Chondrocyte (in vitro differentiated cells): ENCODE measurements at places on chromosomes 5 and 9. TPM values are rescaled to one million over a fixed set of nuclear protein-coding genes. Genes with fewer than 3 reads are reported as not detected.

The ADAMTS12 gene
- total RNA-seq, result 13.1 to 32.9 TPM (median 32.9 TPM) in 3 replicates

- H3K36me3 ChIP-seq, result peaks cover 4% of the 10 kb centered on the region
- no peak overlapping the region for H3K4me3 ChIP-seq
- no peaks in the 10 kb centered on the region for H3K27me3 ChIP-seq
- peaks cover 33% of the 10 kb centered on the region for H3K4me1 ChIP-seq
Observed at GRCh38 chr9:69745716-69746437, 13.9 kb downstream of the PTAR1 start.

DNA sequence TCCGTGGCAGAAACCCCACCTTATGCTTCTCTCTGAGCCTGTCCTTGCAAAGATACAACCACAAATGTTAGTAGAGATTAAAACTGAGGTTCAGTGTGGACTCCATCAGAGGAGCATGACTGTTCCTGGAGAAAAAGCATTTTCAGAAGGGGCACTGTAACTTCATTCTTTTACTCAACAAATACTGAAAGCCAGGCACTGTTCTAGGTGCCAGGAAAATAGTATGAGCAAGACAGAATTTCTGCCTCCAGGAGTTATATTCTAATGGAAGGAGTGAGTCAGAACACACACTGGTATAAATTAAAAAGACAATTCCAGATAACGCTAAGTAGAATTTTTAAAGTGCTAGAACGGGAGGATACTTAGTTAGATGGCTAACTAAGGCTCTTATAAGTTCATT lies 251.4 kb upstream of the GAS1 start:
- no peaks in the 10 kb centered on the region for H3K36me3 ChIP-seq
- peaks cover 92% of the 10 kb centered on the region for H3K4me1 ChIP-seq
- H3K4me3 ChIP-seq, result no peak overlapping the region
- no peak for DNase-seq

- DNase-seq, result no peak
- peaks cover 2% of the 10 kb centered on the region for H3K36me3 ChIP-seq
- H3K27me3 ChIP-seq, result no peaks in the 10 kb centered on the region
- no peak overlapping the region for H3K4me3 ChIP-seq
- H3K4me1 ChIP-seq, result peaks cover 35% of the 10 kb centered on the region
Observed at GRCh38 chr9:15268317-15268716, 38.7 kb downstream of the TTC39B start.

The GCNT4 gene
- total RNA-seq, result 0.65 to 2.6 TPM (median 2.6 TPM) in 3 replicates

DNA sequence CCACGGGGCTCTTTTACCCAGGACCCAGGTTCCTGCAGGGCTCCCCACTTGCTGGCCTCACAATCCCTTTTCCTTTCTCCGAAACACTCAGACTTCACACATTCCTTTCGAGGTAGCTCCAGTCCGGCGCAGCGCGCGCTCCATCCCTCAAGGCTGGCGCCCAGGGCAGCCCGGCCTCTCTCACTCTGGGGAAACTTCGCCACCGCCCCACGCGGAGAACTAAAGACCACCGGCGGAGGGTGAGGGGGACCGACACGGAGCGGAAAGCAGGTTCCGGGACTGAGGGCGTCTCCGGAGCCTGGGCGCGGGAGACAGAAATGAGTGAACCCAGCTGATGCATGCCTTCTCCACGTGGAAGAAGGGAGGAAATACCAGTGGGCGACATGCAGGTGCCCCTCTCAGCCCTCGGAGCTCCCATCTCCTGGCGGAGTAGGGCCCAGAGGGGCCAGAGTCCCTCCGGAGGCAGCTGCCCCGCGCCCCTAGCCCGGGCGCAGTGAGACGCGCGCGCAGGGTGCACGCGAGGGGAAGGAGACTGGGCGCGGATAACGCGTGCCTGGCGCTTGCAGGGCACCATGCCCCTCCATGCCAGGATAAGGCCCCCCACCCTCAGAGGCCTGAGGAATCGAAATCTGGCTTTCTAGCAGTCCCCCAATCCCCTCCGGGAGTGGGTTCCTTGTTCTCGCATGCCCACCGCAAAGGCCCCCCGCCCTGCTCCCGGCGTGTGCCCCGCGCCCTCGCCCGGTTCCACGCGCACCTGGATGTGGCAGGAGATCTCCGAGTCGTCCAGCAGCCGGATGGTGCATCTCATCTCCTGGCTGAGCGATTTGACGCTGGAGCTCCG lies 650 bp downstream of the FRMD3 start:
- DNase-seq, result no peak
- no peak overlapping the region for H3K27ac ChIP-seq
- H3K27me3 ChIP-seq, result peaks cover 6% of the 10 kb centered on the region
- peaks cover 14% of the 10 kb centered on the region for H3K4me1 ChIP-seq
- peak overlapping the region; percentile 72 for H3K4me3 ChIP-seq

DNA sequence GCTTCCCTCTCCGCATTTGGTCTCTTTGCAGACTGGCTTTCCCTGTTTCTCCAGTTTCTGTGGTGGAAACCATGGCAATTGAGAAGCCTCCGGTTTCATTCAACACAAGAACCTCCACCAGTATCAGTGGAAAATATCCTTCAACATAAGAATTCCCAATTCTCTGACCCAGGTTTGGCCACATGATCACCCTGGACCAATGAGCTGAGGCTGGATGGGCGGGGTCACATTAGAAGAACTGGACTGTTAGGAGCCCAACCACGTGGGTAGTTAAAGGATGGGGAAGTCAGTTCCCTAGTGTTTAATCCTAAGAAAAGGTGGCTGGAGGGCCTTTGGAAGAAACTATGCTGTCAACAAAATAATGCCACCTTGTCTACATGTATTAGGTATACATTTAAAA lies 336.3 kb downstream of the DMRT2 start:
- no peak overlapping the region for H3K27ac ChIP-seq
- no peaks in the 10 kb centered on the region for H3K27me3 ChIP-seq
- no peaks in the 10 kb centered on the region for H3K36me3 ChIP-seq
- no peaks in the 10 kb centered on the region for H3K4me1 ChIP-seq

GRCh38 chr9:133882849-133883755 lies 109.0 kb downstream of the VAV2 start:
- peaks cover 33% of the 10 kb centered on the region for H3K4me1 ChIP-seq
- no peaks in the 10 kb centered on the region for H3K27me3 ChIP-seq
- no peak overlapping the region for H3K4me3 ChIP-seq
- no peak for DNase-seq

DNA sequence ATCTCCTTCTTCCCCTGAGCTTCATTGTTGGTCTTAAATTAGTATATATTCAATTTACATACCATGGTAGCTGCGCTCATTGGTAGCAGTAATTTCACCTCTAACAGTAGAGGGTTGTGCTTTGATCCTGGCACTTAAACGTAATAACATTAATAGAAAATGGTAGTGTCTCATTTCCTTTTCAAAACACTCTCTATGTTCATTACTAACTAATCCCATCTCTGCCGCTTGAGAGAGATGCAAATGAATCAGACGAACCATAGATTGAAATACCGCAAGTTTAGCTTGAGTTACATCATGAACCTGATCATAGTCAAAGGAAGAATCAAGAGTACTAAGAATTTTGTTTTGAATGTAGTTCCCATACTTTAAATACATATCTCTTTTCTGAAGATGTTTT lies 2.2 kb downstream of the THBS4 start:
- H3K4me1 ChIP-seq, result peaks cover 9% of the 10 kb centered on the region
- H3K27me3 ChIP-seq, result peaks cover 74% of the 10 kb centered on the region
- no peak for DNase-seq
- no peak overlapping the region for H3K4me3 ChIP-seq

DNA sequence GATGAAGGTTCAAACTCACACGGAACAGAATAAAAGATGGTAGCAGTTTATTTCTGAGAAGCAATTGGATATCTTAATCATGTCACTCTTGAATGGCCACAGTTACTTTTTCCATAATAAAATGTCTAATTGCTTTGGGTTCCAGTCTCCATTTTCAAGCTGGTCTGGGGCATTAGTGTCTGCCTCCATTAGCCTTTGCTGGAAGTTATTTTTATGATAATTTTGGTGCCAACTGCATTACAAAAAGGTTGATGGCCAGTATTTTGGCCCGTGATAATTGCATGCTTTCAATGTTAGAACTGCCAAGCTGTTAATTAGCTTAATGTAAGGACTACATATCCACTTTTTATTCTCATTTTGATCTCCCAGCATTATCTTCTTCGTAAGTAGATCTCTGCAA lies 165.9 kb downstream of the SMC2 start:
- no peak overlapping the region for H3K27ac ChIP-seq
- H3K27me3 ChIP-seq, result peaks cover 35% of the 10 kb centered on the region
- H3K4me1 ChIP-seq, result no peaks in the 10 kb centered on the region
- no peak overlapping the region for H3K4me3 ChIP-seq

- no peak overlapping the region for H3K4me3 ChIP-seq
- DNase-seq, result no peak
- H3K36me3 ChIP-seq, result no peaks in the 10 kb centered on the region
Observed at GRCh38 chr5:58239045-58239444, 220.8 kb downstream of the PLK2 start.

DNA sequence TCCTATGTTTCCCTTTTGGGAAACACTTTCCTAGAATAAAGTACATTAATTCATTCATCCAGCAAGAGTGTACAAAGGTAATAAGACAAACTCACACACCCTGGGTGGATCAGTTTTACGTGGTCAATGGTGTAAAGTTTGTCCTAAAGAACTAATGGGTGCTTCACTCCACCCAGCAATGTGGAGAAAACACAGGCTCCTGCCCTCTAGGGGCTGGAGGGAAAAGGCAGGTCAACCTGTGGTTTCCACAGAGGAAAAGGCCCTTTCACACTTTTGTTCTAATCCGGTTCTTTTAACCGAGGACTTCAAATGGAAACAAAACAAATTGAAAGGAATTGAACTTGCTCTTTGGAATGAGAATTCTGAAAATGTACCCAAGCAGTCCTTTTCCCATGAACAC lies 80.9 kb upstream of the SPOCK1 start:
- no peak for DNase-seq
- no peaks in the 10 kb centered on the region for H3K36me3 ChIP-seq
- H3K27ac ChIP-seq, result no peak overlapping the region
- H3K4me3 ChIP-seq, result no peak overlapping the region
- H3K4me1 ChIP-seq, result peaks cover 7% of the 10 kb centered on the region
- peaks cover 3% of the 10 kb centered on the region for H3K27me3 ChIP-seq

DNA sequence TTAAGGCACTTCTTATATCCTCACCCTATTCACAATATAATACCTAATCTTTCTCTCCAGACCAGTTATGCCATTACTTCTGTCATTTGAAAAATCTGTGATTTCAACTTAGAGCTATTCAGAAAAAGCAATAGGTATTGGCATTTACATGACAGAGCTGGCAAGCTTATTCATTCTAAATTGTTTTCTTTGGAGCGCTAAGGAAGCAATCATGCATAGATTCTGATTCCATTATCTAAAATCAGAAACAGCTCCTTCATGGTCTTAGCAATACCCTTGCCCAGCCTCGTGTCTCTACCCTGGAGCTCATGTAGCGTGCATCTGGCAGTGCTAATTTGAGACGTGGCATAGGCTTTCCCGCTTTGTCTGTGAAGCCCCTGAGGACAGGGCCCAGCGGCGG lies 4.5 kb downstream of the SLC1A1 start:
- H3K4me3 ChIP-seq, result no peak overlapping the region
- H3K27me3 ChIP-seq, result no peaks in the 10 kb centered on the region
- H3K36me3 ChIP-seq, result peaks cover 2% of the 10 kb centered on the region
- no peak for DNase-seq
- H3K4me1 ChIP-seq, result peaks cover 17% of the 10 kb centered on the region

GRCh38 chr9:76354221-76354620 lies 40.0 kb downstream of the RFK start:
- H3K36me3 ChIP-seq, result no peaks in the 10 kb centered on the region
- no peak overlapping the region for H3K27ac ChIP-seq
- H3K27me3 ChIP-seq, result peaks cover 9% of the 10 kb centered on the region
- DNase-seq, result no peak

DNA sequence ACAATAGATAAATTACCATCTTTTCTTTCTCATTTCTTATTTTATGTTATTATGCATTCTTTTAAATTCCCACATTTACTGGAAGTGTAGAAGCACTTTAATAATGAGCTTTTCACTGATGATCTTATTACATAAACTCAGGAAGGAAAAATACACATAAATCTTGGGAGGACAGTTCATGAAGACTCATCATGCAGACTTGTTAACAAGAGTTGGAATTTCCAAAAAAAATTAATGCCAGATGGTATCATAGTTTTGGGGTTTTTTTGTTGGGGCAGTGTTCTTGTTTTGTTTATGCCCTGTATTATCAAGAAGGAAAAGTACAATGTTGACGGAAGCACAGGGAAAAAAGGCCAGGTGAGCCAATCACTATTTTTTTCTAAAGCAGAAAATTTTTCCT lies 35.1 kb downstream of the CEMIP2 start:
- H3K4me1 ChIP-seq, result peaks cover 27% of the 10 kb centered on the region
- no peak overlapping the region for H3K27ac ChIP-seq
- H3K36me3 ChIP-seq, result peaks cover 13% of the 10 kb centered on the region
- H3K27me3 ChIP-seq, result no peaks in the 10 kb centered on the region
- H3K4me3 ChIP-seq, result no peak overlapping the region
- DNase-seq, result no peak

DNA sequence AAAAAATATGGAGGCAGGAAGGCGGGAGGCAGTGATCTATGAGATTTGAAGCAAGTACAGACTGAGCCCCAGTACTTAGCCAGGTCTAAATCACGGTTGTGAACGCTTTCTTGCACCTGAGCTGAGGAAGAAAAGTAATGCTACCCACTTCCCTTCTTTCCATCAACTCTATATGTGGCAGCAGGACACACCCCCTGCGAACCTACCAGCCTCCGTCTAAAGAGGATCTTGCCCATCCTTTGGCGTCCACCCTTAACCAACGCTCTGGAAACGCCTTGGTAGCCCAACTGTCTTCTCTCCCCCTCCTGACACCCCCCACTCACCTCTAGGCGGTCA lies 545 bp downstream of the HMGCS1 start:
- no peak for DNase-seq
- peak overlapping the region; percentile 98 for H3K27ac ChIP-seq
- no peaks in the 10 kb centered on the region for H3K27me3 ChIP-seq
- H3K4me3 ChIP-seq, result peak overlapping the region; percentile 97
- no peaks in the 10 kb centered on the region for H3K36me3 ChIP-seq

GRCh38 chr5:181160152-181160754 lies 12.9 kb downstream of the OR2V2 start:
- peaks cover 11% of the 10 kb centered on the region for H3K4me1 ChIP-seq
- H3K27ac ChIP-seq, result peak overlapping the region; percentile 74
- no peak for DNase-seq
- H3K4me3 ChIP-seq, result peak overlapping the region; percentile 55

DNA sequence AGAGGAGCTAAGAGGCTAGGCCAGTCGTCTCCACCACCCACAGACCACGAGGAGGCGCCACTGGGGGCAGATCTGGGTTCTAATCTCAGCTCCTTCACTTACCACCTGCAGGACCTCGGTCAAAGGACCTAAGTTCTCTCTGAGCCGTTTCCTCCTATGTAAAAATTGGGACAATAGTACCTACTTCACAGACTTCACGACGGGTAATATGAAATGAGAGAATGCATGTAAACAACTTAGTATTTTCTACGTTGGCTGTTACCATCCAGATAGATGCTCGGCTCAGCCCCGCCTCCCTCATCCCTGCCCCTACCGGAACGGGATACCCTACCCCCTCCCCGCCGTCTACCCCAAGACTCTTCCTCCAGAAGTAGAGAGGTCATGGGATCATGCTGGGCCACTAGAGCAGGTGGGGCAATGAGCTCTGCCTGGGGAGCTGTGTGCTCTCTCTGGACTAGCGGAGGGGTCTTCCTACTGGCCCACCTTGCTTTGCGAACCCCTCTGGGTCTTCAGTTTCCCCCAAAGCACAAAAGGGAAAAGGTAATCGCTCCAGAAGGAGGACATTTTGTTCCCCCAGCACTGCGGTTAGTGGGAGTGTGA lies 541 bp downstream of the GNPDA1 start:
- H3K36me3 ChIP-seq, result peaks cover 3% of the 10 kb centered on the region
- peaks cover 38% of the 10 kb centered on the region for H3K4me1 ChIP-seq
- peak overlapping the region; percentile 73 for H3K27ac ChIP-seq
- DNase-seq, result no peak
- peak overlapping the region; percentile 78 for H3K4me3 ChIP-seq
